ENCODE measurements at places on chromosomes 1 and 21.
A peak's percentile ranks its signal among the peaks of the same experiment; 100 is the strongest.

- DNase-seq: no peak
Measured at GRCh38 chr21:44567481-44568171, 5.9 kb upstream of the KRTAP10-4 start.

- DNase-seq: peak; percentile 21
Measured at GRCh38 chr1:35220976-35221375, 28.0 kb upstream of the SFPQ start.

GRCh38 chr1:83818916-83819315 is 180.0 kb downstream of the TTLL7 start:
- no peak for DNase-seq

DNA sequence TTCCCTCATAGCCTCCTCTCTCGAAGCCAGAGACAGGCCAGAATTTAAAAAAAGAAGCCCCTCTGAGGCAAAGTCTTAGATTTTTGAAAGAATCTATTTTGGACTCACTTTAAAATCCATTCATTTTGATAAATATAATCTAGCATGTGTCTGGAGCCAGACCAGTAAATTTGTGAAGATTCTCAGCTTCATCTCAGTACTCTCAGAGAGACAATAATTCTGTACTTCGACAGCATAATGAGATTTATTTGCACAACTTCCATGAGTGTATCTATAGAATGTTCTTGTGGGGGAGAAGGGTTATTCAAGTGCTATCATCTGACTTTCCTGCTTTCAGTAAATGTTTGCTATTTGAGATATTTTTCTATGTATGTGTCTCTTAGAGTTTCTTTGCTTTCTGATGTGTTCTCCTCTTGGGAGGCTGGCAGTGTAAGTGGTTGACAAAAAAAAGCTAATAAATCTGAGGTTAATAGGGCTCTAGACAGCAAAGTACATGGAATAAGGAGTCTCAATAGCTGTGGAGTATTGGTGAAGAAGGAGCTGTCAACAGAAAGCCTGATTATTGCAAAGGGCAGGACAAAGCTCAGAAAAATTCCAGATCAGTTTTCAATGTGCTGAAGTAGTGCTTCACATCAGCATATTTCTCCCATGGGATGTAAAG is 223.0 kb downstream of the PTBP2 start:
- DNase-seq: no peak

DNA sequence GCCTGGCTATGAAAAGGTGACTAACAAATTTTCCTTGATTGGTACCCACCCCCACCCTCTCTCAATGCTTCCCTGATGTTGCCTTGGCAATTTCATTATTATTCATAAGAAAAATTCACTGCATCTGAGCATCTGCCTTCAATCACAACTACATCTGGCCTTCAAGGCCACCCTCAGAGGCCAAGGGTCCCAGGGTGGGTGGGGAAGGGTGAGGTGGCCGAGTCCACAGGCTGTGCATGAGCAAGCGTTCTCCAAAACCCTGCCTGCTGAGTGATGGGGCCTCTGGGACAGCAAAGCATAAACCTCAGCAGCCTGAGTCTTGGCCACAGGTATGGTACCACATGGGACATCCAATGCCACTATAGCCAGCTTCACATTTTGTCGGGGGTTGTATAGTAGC is 198.7 kb downstream of the SLC35F3 start:
- no peak for DNase-seq

DNA sequence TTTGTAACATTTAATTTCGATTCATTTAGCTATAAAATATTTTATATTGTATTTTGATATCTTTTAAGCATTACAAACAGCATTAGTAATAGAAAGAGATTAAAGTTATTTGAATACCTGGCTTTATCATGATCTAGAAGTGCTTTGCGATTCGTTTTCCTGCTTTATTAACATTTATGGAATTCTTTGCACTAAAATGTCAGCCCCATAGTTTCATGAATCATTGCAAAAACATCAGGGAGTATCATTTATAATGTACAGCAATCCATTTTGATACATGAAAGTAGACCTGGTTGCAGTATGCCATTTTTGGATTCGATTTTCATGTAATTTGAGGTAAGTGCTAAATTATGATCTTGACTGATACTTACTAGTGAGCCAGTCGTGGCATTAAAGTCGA is 108.0 kb upstream of the DPYD start:
- no peak for DNase-seq

- DNase-seq: no peak
Measured at GRCh38 chr1:67780637-67781036, 52.6 kb downstream of the GNG12 start.

DNA sequence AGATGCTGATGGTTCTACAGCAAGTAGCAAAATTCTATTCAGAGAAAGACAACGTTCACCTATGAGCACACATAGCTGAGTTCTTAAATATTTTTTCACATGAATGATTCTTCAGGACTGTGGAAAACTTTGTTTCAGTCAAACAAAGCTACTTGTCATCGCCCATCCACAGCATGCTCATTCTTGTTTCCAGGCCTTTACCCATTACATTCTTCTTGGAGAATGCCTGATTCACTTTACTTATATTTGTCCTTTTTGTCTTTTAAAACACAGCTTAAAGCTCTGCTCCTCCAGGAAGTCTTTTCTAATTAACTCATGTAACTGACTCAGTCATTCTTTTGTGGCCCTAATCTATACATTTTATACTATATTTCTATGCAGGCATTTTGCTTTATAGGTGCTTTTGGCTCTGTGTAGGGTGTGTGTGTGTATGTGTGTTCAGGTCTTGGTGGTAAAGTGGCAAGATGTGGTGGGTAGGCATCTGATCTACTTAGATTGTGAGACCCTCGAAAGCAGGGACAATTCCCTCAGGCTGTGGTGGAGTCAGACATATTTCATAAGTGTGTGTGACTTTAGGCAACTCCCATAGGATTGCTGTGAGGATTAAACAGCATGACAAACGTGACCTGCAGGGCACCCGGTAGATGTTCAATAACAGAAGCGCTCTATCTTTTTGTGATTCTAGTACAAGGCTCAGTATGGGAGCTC is 11.8 kb upstream of the MARK1 start:
- DNase-seq: no peak

DNA sequence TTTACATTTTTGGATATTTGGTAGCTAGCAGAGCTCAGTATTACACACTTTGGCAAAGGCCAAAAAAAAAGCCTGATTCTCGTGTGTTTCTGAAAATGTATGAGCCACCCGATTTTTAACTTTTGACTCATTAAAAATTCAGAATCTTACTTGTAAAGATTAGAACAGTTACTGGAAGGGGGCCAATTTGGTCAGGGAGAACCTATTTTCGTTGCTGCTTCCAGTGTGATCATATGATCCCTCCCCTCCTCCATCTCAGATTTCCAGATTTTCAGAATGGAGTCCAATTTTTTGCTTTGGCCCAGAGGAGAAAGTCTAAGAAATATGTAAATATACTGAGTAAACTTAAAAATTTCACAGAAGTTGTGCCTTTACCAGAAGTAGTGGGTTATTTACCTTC is 3.2 kb upstream of the OR2AK2 start:
- no peak for DNase-seq

DNA sequence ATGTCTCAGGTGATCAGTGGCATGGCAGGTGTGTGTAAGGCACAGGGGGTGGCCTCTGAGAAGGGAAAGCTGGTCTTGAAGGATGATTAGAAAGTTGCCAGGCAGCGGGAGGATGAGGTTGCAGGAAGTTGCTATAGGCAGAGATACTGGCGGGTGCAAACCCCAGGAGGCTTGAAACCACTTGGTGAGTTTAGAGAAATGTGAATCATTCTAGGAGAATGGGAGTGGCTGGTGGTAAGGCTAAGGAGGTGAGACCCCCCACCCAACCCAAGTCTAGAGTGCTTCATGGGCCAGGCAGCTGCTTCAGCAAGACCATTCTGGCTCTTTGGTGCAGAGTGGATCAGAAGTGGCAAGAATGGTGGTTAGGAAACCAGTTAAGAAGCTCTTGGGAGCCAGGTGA is 9.0 kb downstream of the SH2D2A start:
- DNase-seq: no peak

GRCh38 chr1:219173434-219173757 is 282 bp upstream of the LYPLAL1 start:
- no peak for DNase-seq

DNA sequence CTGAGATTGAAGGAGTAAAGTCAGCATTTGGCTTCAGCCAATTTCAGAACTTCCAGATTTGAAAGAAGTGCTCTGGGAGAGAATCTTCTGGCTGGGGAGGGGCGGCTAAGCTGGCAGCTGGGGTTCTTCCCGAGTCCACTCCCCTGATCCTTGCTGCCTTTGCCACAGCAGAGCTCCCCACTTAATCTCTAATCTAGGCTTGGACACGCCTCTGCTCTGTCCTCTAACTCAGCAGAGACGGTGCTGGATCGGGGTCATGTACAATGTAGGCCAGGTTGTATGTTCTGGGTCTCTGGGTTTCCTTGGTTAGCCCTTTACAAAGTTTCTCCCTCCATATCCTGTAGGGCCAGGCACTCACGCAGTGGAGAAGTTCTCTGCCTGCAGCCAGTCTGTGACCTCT is 10.1 kb upstream of the GSTM3 start:
- DNase-seq: no peak

Data from MM.1S (cell line).